ENCODE measurements at places on chromosomes 4 and X.

DNA sequence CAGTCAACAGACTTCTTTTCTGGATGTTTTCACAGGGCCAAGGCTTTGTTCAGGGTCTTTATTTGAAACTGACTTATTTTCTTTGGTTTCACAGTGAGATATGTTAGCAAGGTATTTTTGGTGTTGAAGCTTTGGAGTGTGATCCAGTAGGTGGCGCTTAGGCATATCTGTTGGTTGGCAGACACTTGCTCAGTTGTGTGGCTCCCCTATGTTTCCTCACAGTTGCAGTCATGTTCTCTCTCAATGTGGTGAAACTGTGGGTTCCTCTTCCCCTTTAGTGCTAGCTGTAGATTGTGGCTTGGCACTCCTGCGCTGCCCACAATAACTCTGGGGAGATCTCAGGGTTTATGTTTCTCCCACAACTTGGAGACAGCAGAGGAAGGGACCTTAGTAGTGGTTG is 460.8 kb downstream of the SLITRK2 start:
- DNase-seq: no peak

DNA sequence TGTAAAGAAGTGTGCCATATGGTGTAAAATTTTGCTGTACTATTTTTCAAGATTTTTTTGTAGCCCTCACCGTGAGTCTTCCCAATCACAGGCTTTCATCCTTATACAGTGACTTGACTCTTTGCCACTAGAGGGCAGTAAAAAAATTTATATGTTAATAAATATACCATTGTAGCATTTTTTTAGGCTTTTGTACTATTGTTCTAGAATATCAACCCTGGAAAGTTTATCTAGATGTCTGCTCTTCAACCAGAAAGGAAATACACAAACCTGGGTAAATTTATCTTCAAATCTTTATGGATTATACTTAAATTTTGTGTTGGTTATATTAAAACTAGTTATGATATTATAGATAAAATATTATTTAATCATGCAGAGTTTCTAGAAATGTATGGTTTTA is 235.3 kb downstream of the TENM3 start:
- DNase-seq: no peak

DNA sequence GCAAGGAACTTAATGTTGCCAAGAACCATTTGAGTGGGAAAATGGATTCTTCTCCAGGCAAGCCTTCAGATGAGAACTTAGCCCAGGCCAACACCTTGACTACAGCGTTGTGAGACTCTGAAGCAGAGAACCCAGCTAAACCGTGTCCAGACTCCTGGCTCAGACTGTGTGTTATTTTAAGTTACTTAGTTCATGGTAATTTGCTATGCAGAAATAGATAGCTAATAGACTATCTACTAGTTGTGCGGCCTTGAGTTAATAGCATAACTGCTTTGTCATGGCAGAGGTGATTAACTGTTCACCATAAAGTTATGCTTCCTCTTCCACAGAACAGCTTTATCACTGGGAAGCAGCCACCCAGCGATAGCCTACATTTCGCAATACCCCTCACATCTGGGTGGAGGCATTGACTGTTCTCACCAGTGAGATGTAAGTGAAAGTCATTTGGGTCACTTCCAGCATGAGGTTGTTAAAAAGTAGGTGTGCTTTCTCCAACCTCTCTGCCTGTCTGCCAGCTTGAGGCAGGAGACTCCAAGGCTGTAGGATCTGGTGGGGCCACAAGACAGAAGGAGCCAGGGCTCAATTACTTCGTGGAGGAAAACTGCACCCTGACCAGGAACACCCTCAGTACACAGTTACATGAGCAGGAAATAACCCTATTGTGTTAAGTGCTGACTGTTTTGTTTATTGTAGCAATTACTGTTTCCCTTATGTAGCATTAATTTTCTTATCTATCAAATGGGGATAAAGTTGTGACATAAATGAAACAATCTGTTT is 94.2 kb downstream of the GPAT3 start:
- DNase-seq: no peak

DNA sequence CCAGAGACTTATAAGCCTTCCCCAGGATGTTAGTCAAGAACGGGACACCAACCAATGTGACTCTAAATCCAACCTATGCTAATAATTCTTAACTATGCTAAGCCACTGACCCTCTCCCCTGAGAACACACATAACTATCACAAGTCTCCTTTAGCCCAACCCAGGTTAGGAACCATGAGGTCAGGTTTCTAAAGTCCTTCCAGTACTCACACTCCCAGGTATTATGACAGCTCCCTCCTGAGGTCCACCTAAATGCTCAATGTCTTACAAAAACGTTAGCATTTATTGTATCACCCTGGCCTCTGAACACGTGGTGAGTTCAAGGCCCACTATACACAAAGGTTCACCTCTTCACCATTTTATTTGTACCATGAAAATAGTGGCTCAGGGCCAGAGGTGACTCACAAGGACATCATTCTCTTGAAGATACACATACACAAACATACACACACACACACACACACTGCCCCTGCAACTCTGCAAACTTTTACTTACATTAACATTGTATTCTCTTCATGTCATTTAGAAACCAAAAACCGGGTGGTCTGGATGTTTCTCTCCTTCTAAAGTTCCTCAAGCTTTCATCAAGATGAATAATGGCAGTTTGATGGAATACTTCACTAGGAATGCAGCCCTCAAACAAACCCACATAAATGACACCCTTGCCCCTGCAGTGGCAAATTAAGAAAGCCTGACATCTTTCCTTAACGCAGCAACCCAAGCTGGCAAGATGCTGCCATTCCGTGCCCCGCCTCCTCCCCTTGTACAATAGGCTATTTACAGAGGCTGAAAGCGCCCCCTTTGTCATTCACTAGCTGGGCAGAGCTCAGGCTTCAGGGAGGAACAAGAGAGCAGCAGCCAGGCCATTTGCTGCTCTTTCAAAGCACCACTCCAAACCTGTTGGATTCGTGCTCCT is 17.7 kb downstream of the ACSL1 start:
- no peak for DNase-seq

DNA sequence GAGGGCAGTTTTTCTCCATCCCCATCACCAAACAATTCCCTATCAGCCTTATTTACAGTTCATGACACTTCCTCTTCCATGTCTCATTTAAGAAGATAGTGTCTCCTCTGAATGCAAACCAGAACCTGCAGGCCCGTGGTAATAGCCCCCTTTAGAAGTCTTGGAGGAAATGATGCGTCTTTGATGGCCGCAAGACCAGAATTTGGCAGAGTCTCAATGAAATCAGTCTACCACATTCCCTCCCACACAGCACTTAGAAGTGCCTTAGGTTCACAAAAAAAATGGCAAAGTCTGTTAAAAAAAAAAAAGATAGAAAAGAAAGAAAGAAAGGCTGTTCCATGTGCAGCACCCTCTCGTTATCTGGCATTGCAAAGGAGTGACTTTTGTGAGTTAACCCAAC is 2.1 kb upstream of the KDR start:
- DNase-seq: no peak

DNA sequence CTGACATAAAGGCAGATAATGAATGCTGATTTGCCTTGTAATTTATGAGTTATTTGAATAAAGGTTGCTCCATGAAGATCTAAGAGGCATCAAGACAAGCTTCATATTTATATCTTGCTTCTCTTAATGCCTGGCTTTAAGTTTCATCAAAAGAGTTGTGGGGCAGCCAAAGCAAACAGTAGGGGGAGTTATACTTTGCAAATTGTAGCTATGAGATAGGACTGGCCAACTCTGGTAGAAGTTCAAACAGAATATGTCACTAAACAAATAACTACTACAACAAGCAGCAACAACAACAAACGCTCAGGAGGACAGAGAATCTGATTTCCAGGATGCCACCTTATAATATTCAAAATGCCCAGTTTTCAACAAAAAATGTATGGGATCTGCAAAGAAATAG is 69.1 kb upstream of the PLAC1 start:
- no peak for DNase-seq

- no peak for DNase-seq
Measured at GRCh38 chrX:87468941-87469340, 48.7 kb upstream of the KLHL4 start.

DNA sequence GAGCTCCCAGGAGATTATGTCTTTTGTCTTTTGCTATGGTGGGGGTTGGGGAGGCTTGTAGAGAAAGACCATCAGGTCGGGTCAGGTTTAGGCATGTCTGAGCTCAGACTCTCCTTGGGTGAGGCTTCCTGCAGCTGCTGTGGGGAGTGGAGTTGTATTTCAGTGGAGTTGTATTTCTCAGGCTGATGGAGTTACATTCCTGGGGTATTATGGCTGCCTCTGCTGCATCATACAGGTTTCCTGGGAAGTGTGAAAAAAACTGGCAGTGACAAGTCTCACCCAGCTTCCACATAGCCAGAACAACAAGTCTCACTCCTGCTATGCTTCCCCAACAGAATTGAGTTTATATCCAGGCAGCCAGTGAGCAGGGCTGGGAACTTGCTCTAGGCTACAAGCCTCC is 119.3 kb downstream of the VSIG4 start:
- no peak for DNase-seq

GRCh38 chrX:133415276-133416105 is at the start of gene GPC4:
GPC4 (minus strand) TSS chrX:133415489; CDS start chrX:133414965, 524 bp downstream.
- no peak for DNase-seq

DNA sequence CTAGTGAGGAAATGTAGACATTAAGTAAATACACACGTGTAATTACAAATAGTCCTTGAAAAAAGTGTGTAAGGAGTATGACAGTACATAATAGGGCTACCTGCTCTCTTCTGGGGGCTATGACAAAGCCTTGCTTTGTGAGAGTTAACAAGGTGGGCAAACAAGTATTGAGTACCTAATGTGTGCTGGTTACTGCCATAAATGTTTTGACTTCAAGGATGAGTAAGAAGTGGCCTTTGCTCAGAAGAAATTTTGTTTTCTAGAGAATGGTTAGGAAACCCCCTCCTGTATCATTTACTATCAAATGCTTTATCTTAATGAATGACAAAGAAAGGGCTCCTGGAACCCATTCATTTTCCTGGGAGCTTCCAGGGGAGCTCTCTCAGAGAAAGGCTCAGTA is 167.0 kb upstream of the CASK start:
- DNase-seq: no peak

DNA sequence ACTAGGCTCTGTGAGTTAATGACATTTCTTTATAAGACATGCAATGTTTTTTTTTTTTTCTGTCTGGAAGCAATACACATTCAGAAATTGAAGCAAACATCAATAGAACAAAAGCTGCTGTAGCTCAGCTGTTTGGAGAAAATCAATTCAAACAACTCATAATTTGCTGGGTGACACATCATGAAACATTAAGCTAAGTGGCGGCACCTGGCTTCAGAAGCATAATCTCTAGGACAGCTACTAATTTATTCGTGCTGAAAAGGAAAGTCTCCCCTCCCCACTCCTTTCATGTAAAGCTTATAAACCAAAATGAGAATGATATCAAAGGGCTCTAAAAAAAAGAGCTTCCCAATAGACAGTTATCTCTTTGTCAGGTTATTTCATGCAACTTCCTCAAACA is 73.9 kb downstream of the LUZP4 start:
- no peak for DNase-seq

- no peak for DNase-seq
Measured at GRCh38 chr4:101274888-101275752, 72.2 kb downstream of the PPP3CA start.

DNA sequence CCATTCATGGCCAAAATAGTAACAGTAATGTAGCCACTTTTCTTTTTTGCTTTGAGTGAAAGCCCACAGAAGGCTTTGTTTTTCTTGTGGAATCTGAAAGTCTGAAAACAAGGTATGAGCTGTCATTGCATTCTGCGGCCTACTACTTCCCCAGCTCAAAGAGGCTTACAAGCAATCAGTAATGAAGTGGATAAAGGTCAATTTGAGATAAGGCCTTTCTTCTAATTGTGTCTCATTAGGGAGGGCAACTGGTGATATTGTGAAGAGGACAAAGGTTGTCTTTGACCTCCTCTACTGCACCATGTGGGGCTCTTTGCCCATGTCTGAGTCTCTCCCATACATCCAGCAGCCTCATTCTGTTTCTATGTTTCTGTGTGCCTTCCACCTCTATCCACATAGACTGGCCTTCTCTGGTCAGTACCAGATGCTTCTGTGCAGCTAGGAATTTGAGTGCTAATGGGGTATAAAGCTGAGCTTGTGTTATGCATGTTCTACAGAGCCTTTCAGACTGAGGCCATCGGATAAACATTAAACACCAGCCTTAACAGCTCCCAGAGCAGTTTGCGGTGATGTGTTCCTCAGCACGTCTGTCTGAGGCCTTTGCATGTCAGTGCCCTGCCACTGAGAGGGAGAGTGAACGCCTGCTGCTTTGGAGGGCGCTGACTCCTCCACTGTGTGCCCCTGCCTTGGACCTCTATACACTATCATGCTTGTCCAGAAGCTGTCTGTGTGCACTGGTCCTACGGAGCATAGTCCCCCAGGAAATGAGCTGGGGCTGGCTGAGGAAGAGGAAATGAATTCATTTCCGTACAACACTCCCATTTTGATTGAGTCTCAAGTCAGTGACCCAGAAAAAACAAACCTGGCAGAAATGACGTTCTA is 80.2 kb downstream of the SH2D1A start:
- DNase-seq: no peak

- DNase-seq: no peak
Measured at GRCh38 chr4:140037353-140038030, 116.5 kb downstream of the MAML3 start.

DNA sequence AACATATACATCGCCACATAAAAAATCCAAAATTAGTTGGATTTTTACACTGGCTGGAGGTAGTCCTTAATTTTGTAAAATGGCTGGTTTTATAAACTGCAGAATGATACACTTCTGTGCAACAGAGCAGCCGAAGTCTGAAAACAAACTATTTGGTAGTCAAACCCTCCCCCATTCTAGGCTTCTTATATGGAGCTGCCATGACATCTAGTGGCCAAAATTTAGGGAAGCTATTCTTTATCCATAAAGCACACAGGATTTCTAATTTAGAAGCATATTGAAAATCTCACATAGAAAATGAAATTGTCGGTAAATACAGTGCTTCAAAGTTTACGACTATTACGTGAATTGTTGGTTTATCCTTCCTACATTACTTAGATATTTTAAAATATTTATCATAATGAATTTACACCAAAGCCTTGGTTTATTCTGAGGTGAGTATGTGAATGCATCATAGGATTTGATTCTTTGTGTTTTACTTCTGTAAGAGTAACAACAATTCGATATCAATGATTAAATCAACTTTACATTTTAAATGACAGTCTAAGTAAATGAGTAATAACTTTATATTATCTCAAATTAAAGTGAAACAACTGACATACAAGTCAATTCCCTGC is 113.4 kb upstream of the FAM241A start:
- DNase-seq: no peak

DNA sequence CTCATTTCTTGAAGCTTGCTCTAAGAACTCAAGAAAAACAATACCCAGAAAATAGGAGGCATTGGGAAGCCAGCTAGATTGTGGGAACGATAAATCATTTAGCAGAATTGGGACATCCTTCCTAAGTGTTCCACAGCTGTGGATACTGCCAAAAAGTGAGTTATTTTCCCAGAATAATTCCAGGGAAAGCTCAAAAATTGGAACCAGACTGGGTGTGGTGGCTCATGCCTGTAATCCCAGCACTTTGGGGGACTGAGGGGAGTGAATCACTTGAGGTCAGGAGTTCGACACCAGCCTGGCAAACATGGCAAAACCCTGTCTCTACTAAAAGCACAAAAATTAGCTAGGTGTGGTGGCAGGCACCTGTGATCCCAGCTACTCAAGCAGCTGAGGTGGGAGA is 68.2 kb upstream of the GK2 start:
- no peak for DNase-seq

All from activated CD8-positive, alpha-beta memory T cell treated with anti-CD3 and anti-CD28 coated beads for 4 hours (primary cell).